DMS 273 treated with DMSO at 0.1 percent for 48 hours (cell line): ENCODE measurements at places on chromosomes 13 and 19.

DNA sequence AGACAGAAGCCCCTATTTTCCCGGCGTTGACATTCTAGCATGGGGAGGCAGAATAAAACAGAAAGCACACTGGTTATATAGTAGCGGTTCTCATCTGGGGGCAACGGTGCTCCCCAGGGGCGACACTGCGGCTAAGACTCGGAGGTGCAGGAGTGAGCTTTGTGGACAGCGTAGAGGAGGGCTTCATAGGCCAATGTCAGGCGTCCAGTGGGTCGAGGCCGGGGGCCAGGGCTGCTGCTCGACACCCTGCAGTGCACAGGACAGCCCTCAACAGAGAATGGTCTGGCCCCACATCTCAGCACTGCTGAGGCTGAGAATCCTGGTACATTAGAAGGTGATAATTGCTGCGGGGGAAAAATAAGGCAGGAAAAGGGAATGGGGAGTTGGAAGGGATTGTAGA is 1.5 kb downstream of the ZNF628 start:
- DNase-seq = no peak

- DNase-seq = no peak
These were observed 22.4 kb downstream of the POU2F2 start for GRCh38 chr19:42109896-42110295.

GRCh38 chr13:33233547-33233946 is 52.0 kb downstream of the STARD13 start:
- DNase-seq = no peak

DNA sequence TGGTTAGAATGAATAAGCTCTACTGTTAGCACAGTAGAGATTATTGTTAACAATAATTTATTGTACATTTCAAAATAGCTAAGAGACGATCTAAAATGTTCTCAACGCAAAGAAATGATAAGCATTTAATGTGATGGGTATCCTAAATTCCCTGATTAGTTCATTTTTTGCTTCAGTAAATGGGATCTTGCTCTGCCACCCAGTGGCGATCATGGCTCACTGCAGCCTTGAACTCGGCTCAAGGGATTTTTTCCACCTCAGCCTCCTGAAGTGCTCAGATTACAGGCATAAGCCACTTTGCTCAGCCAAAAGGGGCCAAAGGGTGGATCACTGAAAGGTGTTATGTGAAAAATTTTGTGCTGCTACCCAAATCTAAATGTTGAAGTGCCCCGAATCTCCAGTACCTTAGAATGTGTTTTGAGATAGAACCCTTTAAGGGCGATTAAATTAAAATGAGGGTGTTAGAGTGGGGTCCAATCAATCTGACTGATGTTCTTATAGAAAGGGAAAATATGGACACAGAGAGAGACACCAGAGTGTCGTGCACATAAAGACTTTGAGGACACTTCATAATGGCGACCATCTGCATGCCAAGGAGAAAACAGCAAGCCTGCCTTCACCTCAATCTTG is 31.5 kb upstream of the ZNF766 start:
- peak; percentile 33 for DNase-seq
